ENCODE measurements at places on chromosomes 12 and 14.
A peak's percentile ranks its signal among the peaks of the same experiment; 100 is the strongest.

DNA sequence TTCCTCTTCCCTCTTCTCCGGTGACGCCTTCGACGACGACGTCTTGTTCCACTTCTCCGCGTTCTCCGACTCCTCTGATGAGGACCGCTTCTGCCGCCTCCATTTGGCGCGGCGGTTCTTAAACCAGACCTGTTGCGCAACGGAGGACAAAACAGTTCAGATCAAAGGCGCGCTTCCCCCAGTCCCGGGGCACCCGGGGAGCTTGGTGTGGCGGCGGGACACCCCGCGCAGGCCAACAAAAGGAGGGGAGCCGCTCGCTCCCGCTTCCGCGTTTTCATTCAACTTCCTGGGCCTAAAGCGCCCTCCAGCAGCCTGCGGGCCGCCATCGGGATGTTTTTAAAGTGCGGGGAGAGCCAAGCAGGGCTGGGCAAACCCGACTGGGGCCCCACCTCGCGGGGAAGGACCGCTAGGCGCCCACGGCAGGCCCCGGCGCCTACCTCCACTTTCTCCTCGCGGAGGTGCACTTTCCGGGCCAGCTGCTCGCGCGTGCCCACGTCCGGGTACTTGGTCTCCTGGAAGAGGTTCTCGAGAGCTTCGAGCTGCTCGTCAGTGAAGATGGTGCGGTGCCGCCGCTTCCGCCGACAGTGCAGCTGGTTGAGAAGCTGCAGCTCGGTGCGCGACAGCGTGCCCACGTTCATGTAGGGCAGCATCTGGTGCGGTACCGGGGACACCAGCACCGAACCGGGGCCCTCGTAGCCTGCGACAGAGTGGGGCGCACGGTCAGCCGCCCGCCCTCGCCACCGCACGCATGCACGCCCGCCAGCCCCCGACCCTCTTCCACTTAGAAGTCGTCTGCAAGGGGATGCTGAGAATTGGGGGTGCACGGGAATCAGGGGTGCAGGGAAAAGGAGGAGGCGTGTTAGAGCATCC lies 1.2 kb downstream of the GSC start:
- peak; percentile 17 for DNase-seq

GRCh38 chr12:124131659-124132058 lies 158.6 kb downstream of the ZNF664 start:
- no peak for DNase-seq

DNA sequence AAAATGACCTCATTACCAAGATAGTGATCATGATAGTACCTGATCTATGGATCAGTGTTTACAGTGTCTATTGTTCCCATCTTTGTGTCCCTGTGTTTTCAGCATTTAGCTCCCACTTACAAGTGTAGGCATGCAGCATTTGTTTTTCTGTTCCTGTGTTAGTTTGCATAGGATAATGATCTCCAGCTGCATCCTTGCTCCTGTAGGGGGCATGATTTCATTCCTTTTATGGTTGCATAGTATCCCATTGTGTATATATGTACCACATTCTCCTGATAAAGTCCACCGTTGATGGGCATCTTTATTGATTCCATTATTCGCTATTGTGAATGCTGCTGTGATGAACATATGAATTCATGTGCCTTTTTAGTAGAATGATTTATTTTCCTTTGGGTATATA lies 215.4 kb upstream of the NAV3 start:
- no peak for DNase-seq

DNA sequence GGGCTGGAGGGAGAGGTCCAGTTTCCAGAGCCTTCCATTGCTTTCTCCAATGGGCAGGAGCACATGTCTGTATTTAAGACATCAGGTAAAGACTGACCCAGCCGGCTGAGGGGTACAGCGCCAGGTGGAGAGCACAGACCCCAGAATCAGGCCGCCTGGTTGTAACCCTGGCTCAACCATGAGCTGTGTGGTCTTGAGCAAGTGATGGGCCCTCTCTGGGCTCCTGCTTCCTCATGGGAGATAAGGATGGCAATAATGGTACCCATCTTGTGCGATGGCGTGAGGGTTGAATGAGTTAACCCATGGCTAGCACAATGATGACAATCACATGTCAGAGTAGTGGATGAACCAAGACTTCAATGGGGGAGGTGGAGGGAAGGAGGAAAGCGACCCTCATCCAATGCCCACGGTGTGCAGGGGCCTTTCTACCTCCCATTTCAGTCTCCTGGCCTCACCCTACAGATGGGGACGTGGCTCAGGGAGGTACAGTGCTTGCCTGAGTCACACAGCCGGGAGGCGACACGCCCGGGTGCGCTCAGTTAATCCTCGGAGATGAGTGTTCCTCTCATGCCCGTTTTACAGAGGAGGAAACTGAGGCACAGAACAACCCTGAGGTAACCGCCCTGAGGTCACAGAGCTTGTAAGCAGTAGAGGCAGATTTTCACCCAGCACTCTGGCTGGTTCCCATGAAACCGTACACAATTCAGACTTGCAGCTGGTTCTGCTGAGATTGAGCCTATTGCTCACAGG lies 163.9 kb downstream of the RBM19 start:
- DNase-seq: no peak

- DNase-seq: peak; percentile 47
These were observed 775 bp downstream of the OR10P1 start for GRCh38 chr12:55637467-55637866.

- DNase-seq: no peak
These were observed 12.9 kb downstream of the HECTD1 start for GRCh38 chr14:31194661-31195060.

DNA sequence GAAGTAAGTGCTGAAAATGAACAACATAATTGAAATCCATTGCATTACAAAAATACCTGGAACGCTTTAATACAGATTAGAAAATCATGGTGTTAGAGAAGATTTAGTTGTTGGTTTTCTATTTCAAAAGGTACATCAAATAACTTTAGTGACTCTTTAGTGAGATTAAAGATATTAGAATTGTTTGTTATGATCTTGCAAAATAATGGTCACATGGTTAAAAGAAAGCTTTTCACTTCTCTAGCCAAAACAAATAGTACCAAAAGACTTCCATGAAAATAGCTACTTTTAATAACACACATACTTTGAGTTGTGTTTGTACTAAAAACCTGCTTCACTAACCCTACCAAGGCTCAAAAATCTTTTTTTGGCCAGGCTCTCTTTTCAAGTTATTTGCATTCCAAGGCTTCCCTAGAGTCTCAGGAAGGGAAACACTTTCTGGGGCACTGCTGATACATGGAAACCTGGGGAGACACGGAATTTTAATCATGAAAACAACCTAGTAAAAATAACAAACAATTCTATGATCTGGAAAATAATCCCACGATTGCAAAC lies at the start of gene SLCO1A2:
SLCO1A2 (minus strand) TSS at position 147 of the 555 bp plus-strand sequence. CDS start 270 bp downstream, outside the sequence.
- DNase-seq: no peak

- peak; percentile 54 for DNase-seq
These were observed 158.6 kb upstream of the CCND2 start for GRCh38 chr12:4114986-4115385.

GRCh38 chr14:99029145-99029915 lies 242.7 kb downstream of the BCL11B start:
- no peak for DNase-seq

DNA sequence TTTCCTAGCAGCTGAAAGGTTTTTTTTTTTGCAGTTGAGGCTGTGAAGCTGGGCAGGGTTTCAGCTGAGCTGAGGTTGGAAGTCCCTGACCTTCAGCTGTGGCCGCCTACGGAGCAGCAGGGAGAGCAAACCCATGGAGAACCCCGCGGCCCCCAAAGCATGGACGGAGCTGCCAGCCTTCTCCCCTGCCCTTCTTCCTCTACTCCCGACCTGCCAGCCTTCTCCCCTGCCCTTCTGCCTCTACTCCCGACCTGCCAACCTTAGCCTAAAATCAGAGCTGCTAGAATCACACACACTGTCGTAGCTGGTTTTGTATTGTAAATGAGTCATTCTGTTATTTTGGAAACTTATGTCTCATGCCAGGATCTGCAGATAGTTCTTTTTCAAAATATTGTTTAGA lies 74.6 kb downstream of the PPP2R5C start:
- no peak for DNase-seq

GRCh38 chr12:108107293-108107692 lies 21.8 kb upstream of the WSCD2 start:
- DNase-seq: no peak

GRCh38 chr12:66590275-66590985 lies 88.4 kb downstream of the GRIP1 start:
- DNase-seq: no peak

DNA sequence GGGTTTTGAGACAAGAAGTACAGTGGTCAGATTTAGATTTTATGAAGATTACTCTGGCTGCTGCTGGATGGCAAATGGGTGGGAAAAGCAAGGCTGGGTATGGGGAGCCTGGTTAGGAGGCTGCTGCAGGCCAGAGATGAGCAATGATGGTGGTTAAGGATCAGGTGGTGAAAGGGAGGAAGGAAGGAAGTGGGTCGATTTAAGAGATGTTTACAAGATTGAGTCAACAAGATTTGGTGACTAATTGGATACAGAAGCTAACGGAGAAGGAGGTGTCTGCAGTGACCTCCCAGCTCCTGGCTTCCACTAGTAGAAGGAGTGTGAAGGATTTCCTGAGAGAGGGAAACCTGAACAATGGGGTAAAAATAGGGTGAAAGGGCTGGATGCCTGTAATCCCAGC lies 18.7 kb downstream of the NOS1 start:
- no peak for DNase-seq

DNA sequence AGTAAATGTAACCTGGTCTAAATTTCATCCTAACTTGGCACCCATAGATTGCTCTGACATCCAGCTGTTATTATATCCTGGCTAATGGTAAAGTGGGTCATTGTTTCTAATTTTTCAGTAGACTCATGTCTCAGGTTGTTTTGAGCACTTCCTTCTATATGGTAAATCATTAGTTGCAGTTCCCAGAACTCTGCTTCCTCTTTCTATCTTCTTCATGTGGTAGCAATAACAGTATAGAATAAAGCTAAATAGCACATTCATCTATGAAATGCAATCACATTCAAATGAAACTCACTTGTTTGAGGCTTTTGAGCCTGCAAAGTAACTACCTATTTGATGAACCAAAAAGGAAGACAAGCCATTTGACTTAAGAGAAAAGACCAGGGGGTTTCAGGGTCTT lies 65.1 kb upstream of the GZMB start:
- no peak for DNase-seq
